ENCODE measurements at places on chromosomes 7 and 10.
A peak's percentile ranks its signal among the peaks of the same experiment; 100 is the strongest.

GRCh38 chr7:123538897-123539296 is 4.5 kb upstream of the IQUB start:
- H3K36me3 ChIP-seq = peaks cover 4% of the 10 kb centered on the region
- H3K4me1 ChIP-seq = peaks cover 4% of the 10 kb centered on the region
- H3K27ac ChIP-seq = no peak overlapping the region

GRCh38 chr7:112448891-112449290 is 1.4 kb upstream of the IFRD1 start:
- no peak for DNase-seq
- H3K27me3 ChIP-seq = no peaks in the 10 kb centered on the region
- peak overlapping the region; percentile 100 for H3K27ac ChIP-seq
- H3K4me3 ChIP-seq = peak overlapping the region; percentile 97
- H3K36me3 ChIP-seq = peaks cover 9% of the 10 kb centered on the region
- H3K4me1 ChIP-seq = peaks cover 18% of the 10 kb centered on the region

- H3K4me3 ChIP-seq = no peak overlapping the region
- no peaks in the 10 kb centered on the region for H3K36me3 ChIP-seq
- no peaks in the 10 kb centered on the region for H3K27me3 ChIP-seq
- no peaks in the 10 kb centered on the region for H3K4me1 ChIP-seq
- no peak overlapping the region for H3K27ac ChIP-seq
- DNase-seq = no peak
Observed at GRCh38 chr10:49740346-49741107, 21.6 kb downstream of the OGDHL start.

DNA sequence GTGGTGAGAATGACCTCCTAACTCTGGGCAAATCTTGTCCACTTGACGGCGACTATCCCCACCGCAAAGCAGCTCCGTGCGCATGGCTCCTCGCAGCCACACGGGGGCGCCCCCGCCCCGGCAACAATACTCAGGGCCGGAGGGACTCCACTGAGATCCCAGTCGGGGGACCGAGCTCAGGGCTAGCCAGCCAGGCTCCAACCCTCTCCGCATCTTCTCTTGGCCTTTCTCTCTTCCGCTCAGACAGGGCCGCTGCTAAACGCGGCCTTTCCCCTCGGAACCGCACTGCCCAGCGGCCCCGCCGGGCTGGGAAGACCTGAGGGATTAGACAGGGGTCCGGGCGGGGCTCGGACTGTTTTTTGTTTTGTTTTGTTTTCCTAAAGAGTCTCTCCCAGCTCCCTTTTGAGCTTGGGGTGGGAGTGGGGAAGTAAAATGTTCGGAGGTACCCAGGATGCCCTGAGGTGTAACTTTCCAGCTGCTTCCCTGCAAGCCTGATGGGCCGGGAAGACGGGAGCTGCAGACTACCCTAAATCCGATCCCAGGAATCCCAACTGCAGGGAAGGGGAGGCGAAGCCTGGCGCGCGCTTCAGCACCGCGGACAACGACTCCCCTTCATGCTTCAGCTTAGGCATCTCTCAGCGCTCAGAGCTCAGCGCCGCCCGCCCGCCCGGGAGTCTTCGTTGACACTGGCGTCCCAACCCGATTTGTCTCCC is 2.7 kb downstream of the KCNIP2 start:
- peak; percentile 82 for DNase-seq
- H3K27me3 ChIP-seq = no peaks in the 10 kb centered on the region
- peak overlapping the region; percentile 83 for H3K4me3 ChIP-seq
- peaks cover 43% of the 10 kb centered on the region for H3K4me1 ChIP-seq

DNA sequence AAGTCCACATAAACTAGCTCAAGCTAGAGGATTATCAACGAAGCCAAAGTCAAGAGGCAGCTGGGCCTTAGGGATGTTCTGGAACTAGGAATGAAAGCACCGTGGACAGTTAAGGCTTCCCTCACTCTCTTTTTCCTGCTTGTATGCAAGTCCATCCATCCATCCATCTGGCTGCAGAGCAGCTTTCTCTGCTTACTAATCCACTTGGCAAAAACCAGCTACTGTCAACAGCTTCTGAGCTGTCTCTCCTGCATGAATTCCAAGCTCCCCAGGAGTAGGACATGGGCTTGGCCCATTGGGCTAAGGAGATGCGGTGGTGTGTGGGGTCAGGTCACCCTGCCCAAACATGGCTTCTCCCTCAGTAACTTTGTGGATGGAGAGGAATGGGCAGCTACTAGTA is 66.2 kb downstream of the NAMPT start:
- H3K36me3 ChIP-seq = no peaks in the 10 kb centered on the region
- no peaks in the 10 kb centered on the region for H3K4me1 ChIP-seq
- H3K4me3 ChIP-seq = no peak overlapping the region
- no peak overlapping the region for H3K27ac ChIP-seq
- peaks cover 34% of the 10 kb centered on the region for H3K27me3 ChIP-seq

DNA sequence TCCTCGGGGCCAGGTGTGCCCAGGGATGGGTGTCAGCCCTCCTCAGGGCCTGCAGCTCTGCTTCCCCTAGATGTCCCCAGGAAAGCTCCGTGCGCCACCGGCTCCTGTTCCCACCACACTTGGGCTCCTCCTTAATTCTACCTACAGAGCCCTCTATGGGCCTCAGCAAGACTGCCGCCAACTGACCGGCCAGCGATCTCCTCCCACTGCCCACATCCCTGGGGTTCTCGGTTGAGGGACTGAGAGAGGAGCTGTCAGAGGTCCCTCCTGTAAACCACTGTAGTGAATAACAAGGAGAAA is 5.3 kb upstream of the LDB3 start:
- H3K27me3 ChIP-seq = peaks cover 9% of the 10 kb centered on the region
- no peak overlapping the region for H3K4me3 ChIP-seq

DNA sequence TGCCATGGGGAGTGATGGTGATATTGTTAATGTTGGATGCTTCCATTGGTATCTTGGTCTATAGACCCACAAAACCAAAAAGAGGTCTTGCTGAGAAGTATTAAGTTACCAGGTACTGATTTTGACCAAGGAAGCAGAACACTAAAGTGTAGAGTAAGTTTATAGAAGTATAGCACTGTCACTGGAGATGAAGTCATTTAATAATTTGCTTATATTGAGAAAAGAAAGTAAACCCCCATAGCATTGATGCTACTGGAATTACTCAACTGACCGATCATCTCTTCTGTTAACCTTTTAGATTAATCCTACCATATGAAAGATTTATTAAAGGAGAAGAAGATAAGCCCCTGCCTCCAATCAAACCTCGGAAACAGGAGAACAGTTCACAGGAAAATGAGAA is 183.2 kb downstream of the RTKN2 start:
- H3K27ac ChIP-seq = peak overlapping the region; percentile 95
- H3K27me3 ChIP-seq = no peaks in the 10 kb centered on the region
- H3K4me3 ChIP-seq = peak overlapping the region; percentile 63
- peaks cover 39% of the 10 kb centered on the region for H3K4me1 ChIP-seq
- DNase-seq = no peak

- H3K27me3 ChIP-seq = peaks cover 6% of the 10 kb centered on the region
- no peak overlapping the region for H3K4me3 ChIP-seq
- peaks cover 3% of the 10 kb centered on the region for H3K4me1 ChIP-seq
- no peaks in the 10 kb centered on the region for H3K36me3 ChIP-seq
- no peak for DNase-seq
Observed at GRCh38 chr10:58081353-58081752, 186.3 kb downstream of the IPMK start.

- no peak for DNase-seq
- H3K27me3 ChIP-seq = no peaks in the 10 kb centered on the region
- H3K36me3 ChIP-seq = no peaks in the 10 kb centered on the region
- no peaks in the 10 kb centered on the region for H3K4me1 ChIP-seq
Observed at GRCh38 chr10:55233505-55233904, 432.5 kb upstream of the PCDH15 start.

DNA sequence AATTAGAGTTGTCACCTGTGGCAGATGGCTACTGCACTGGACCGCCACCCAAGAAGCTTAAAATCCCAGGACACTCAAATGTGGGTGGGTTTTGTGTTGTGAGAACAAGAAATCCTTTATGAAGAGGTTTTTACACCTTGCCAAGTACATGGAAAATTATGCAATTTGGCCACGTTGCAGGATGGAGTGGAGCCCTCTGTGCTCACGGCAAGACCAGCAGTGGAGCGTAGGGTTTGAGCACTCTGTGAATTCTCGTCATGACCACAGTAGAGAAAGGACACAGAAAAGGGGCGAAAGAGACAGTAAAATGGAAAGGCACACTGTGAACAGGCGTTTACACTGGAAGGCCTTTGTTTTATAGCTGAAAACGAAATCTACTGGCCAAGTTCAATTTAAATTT is 222.6 kb downstream of the ADARB2 start:
- no peaks in the 10 kb centered on the region for H3K36me3 ChIP-seq
- no peak for DNase-seq
- no peak overlapping the region for H3K27ac ChIP-seq
- no peak overlapping the region for H3K4me3 ChIP-seq
- no peaks in the 10 kb centered on the region for H3K4me1 ChIP-seq

DNA sequence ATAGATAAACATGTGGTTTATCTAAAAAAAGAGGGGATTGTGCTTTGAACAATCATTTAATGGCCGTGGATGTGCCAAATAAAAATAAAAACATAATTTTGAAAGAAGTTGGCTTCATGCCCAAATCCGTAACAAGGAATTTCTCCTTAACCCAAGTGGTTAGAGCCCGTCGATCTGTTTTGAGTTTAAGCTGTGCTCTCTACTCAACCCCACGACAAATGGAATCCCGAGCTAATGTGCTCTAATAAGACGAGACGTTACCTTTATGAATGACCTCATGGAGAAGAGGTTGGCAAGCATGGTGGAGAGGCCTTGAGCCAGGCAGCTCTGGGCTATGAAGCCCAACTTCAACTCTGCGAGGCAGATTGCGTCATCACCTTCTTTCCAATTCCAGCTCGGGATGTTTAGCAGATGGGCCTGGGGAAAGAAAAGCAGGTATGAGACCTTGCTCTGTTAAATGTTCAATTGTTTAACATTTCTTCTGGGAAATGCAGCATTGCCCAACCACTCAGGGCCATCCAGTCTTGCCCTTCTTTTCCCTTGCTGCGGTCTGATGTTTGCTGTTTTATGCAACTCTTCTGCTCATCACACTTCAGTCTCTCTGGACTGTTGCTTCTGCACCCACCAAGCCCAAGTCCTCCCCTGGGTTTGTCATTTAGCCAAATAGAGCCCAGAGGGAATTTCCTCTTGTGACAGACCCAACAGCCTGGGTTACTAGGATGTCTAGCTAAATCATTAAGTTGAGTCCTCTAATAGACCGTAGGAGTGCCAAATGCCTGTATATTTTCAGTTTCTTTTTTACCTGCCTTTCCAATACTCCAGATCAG is 564.6 kb downstream of the KCNMA1 start:
- no peak overlapping the region for H3K27ac ChIP-seq
- DNase-seq = no peak
- no peak overlapping the region for H3K4me3 ChIP-seq
- no peaks in the 10 kb centered on the region for H3K27me3 ChIP-seq
- H3K36me3 ChIP-seq = no peaks in the 10 kb centered on the region

GRCh38 chr7:117750612-117751563 is 122.4 kb downstream of the CTTNBP2 start:
- H3K36me3 ChIP-seq = no peaks in the 10 kb centered on the region
- peaks cover 11% of the 10 kb centered on the region for H3K27me3 ChIP-seq
- H3K4me3 ChIP-seq = no peak overlapping the region
- no peak for DNase-seq
- H3K27ac ChIP-seq = no peak overlapping the region

DNA sequence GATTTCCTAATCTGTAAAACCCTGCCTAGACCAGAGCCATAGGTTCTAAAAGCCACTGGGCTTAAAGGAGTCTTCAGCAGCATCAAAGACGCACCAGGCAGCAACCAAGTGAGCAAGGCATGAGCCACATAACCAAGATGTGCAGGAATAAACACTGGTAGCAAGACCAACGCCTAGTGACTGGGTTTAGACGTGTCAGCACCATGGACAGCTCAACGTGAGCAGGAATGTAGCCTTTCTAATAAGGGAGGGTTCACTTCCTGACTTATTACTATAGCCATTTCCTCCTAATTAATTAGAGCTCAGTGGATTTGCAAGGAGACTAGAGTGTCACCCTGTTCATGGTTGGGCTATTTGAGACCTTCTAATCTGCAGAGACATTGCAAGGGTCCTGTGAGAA is 223.7 kb downstream of the LHFPL3 start:
- no peaks in the 10 kb centered on the region for H3K27me3 ChIP-seq
- H3K27ac ChIP-seq = no peak overlapping the region
- H3K4me3 ChIP-seq = no peak overlapping the region
- no peaks in the 10 kb centered on the region for H3K4me1 ChIP-seq
- no peaks in the 10 kb centered on the region for H3K36me3 ChIP-seq

- H3K27me3 ChIP-seq = peaks cover 44% of the 10 kb centered on the region
- H3K4me1 ChIP-seq = no peaks in the 10 kb centered on the region
- DNase-seq = no peak
- no peak overlapping the region for H3K27ac ChIP-seq
Observed at GRCh38 chr10:101762736-101763135, 13.2 kb downstream of the FGF8 start.

DNA sequence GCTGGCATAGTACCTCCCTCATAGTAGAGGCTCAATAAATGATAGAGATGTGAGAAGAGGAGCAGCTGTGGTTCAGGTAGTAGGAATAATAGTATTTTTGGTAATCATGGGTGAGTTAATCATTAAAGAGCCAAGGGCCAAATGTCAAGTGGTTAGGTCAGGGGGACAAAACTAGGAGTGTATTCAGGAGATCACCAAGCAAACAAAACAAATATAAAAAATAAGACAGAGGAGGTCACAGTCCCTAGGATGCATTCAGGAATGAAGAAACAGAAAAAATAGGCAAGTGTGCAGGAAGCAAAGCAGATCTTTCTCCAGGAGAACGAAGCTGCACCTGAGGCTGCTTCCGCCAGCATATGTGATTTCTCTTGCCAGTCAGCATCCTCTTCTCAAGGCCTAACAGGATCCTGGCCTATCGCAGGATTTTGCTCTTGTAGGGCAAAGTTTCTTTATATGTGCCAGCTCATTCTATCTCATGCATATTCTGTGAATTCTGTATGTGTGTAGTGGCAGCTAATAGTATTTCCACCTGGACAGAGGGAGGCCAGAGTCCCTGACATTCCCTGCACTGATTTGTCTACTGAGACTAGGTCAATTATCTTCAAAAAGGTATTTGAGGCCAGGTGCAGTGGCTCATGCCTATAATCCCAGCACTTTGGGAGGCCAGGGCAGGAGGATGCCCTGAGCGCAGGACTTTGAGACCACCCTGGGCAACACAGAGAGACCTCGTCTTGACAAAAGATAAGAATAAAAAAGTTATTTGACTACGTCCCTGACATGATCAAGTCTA is 82.7 kb downstream of the AKR1D1 start:
- DNase-seq = no peak
- no peaks in the 10 kb centered on the region for H3K4me1 ChIP-seq
- no peak overlapping the region for H3K4me3 ChIP-seq
- H3K36me3 ChIP-seq = no peaks in the 10 kb centered on the region

GRCh38 chr10:306007-306674 is 170.9 kb downstream of the ZMYND11 start:
- no peaks in the 10 kb centered on the region for H3K36me3 ChIP-seq
- no peaks in the 10 kb centered on the region for H3K27me3 ChIP-seq
- H3K27ac ChIP-seq = peak overlapping the region; percentile 90
